ENCODE measurements at places on chromosomes 2 and 18.

- no peak for DNase-seq
Observed at GRCh38 chr2:69638630-69639029, 4.9 kb downstream of the AAK1 start.

DNA sequence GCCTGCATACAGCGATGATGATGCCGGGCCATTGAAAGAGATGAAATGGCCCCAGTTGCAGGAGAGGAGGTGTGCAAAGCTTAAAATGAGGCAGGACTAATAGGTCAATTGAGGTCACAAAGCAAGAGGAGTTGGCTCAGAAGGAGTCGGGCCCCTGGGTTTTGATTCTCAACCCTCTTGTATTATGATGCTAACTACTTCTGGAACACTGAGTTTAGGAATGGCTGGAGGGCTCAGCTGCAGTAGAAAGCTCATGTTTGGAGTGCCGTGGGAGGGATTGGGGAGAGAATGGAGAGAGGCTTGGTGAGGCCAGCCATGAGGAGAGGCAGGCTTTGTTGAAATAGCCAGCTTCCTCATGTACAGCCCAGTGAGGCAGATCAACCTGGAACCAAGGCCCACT is 4.8 kb downstream of the TNP1 start:
- DNase-seq = no peak

DNA sequence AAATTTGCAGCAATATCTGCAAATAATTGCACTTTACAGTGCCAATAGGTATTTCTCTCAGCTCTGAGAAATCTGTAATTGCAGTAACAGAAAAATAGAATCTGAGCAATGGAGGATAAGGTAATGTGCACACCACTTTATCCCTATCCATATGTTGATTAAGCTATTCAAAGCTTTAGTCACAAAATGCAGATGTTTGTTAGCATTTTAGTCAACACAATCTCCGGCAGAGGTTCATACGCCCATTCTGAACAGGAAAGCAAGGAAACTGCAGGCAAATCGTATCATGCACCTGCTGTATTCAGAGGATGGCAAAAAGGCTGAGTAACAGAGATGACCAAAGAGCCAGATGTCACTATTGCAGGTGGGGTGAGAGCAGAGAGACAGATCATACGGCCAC is 566.2 kb upstream of the CDH2 start:
- DNase-seq = no peak

- DNase-seq = no peak
Observed at GRCh38 chr2:209416913-209417312, 6.9 kb upstream of the MAP2 start.

DNA sequence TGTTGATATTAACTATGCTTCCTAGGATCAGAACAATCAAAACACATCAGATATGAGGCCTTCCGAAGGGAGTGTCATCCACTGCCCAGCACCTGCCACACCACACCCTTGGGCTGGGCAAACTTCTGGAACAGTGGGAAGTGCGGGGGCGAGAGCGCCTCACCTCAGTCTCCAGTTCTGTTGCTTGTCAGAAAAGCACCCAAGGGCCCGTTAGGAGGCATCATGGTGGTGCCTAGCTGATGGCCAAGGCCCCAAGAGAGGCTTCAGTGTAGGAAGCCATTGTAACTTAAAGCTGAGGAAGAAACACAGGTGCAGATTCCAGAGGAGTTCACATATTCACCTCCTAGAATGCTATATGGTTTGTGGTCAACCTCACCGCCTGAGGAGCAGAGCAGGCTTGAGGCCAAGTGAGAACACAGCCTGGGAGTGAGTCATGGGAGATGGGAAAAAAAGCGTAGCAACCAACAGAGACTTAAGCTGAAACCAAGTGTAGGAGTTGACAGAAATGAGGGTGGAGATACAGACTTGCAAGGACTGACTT is 85.1 kb upstream of the ATL2 start:
- no peak for DNase-seq

DNA sequence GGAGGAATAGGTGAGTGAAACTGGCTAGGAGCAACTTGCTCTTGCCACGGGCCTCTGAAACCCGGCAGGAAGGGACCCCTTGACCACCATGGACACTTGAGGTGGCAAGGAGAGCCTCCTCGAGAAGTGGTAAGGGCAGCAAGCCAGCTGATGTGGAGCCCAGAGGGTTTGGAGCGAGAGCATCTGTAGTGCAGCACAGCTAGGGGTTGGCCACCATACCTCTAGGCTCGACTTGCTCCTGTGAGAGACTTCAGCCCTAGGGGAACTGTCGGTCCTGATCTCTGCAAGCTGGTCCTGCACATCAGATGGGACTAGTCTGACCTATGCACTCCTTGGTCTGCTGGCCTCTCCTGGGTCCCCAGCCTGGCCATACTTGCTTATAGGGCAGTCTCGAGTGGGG is 158.4 kb downstream of the CCDC178 start:
- no peak for DNase-seq

GRCh38 chr2:41024816-41025215 is 572.9 kb upstream of the SLC8A1 start:
- DNase-seq = no peak

DNA sequence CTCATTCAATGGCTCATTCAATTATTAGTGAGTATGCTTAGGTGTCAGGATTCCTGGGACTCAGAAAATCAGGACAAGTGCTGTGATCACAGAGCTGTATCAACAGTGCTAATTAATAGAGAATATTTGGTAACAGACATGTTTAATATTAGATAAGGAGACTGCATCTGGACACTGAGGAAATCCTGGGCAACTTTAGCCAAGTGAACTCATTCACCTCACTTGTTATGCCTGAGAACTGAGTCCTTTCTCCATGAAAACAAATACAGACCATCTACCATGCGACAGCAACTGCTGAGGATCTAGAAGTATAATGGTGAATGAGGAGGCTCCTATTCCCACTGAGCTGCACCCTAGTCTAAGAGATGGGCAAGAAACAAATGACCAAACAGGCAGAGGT is 23.1 kb upstream of the ATP8B1 start:
- no peak for DNase-seq

DNA sequence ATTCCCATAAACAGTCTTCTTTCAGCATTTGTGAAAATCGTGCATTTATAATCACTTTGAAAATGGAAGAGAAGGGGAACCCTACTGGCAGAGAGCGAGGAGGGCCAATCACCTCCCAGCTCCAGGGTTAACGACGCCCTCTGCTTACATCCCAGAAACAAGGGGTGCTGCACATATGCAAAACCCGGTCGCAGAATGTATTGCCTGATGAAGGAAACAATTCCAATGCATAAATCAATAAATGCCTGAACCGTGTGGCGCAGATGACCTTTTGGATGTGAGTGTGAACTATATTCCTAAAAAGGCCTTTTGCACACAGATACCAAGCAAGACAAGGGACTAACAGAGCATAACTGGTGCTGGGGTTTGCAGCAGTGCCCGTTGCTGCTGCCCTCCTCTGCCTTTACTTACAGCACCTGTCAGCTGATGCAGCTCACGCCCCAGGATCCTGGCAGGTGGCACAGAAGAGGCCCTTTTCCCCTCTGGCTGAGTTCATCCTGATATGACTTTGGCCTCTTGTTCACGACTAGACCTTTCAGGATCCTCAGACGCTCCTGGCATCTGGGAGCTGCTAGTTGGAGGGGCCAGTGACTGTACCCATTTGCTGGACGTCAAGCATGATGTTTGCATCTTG is 67.8 kb downstream of the MYT1L start:
- no peak for DNase-seq

DNA sequence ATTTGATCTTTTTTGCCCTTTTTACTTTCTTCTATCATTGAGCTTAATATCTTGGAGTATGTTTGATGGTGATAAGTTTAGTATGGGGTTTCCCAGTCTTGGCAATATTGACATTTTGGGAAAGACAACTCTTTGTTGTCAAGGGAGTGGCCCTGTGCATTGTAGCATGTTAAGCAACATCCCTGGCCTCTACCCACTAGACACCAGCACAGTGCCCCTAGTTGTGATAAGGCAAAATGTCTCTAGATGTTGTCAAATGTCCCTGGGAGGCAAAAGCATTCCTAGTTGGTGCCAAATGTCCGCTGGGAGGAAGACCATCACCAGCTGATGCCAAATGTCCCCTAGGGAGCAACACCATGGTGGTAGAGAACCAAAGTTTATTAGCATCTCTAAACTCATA is 28.2 kb downstream of the GULP1 start:
- DNase-seq = no peak

DNA sequence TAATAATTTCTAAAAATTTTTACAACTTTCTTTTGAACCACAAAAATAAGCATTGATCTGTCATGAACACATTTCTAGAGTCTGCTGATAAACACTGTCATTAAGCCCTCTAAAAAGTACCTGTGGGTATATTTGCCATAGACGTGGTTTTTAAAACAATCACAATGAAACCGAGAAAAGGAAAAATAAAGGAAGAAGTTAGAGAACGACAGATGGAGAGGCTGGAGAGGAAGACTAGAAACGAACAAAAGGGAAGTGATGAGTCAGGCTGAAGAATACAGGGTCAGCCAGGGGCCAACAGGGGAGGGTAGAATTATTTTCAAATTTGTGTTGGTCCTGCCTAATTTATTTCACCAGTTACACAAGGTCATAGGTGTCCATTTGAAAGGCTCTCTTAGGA is 62.0 kb downstream of the MYL12B start:
- no peak for DNase-seq

DNA sequence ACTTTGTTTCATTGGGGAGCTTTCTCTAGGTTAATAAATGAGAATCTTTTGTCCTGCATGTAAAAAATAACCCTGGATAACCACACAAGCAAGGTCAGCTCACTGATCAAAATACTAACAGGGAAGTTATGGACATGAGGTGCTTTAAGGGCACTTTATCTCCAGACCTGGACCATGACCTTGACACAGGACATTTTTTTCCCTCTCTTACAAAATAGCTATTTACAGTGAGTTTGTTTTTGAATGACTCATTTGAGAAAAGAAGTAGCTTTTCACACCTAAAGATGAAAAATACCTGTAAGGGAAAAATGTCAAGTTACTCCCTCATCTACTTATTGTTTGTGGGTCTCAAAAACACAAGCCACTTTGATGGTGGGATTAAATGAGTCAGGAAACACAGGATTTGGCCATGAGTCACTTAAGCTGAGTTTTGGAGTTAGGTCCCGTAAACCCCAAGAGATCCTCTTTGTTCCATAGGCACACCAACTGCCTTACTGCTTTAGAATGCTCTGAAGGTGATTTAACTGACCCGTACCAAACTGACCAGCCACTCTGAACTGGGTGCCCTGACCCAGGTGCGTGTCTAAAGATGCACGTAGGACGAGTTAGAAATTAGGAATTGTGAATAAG is 479.3 kb upstream of the NXPH2 start:
- no peak for DNase-seq

DNA sequence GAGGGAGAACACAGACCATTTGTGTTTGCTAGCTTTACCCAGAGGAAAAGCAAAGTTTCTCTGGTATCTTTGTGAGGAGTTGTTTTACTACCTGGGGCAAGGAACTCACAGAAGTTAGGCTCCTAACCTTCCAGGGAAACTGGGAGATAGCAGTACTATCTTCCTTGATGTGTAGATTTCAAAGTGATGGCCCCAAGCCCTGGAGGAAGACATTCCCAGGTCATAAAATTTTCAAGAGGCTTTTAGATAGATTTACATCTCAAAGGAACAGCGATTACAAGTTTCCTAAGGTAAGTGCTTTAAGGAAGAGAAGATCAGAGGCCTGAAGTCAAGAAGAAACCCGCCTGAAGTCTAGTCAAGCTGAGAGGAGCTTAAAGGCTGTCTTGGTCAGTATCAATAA is 1187.8 kb upstream of the TMEFF2 start:
- no peak for DNase-seq

- no peak for DNase-seq
Observed at GRCh38 chr18:44680273-44681075, at the start of gene SETBP1. Gene SETBP1 (plus strand): TSS chr18:44680888. CDS start chr18:44701347, 20,459 bp downstream.

- DNase-seq = no peak
Observed at GRCh38 chr18:43886341-43886740, 609.1 kb upstream of the SYT4 start.

GRCh38 chr2:177551989-177552421 is 159.4 kb downstream of the AGPS start:
- no peak for DNase-seq
